ENCODE measurements at places on chromosomes 2 and 18.

GRCh38 chr2:62569907-62570841 lies 64.2 kb upstream of the TMEM17 start:
- no peak for DNase-seq

DNA sequence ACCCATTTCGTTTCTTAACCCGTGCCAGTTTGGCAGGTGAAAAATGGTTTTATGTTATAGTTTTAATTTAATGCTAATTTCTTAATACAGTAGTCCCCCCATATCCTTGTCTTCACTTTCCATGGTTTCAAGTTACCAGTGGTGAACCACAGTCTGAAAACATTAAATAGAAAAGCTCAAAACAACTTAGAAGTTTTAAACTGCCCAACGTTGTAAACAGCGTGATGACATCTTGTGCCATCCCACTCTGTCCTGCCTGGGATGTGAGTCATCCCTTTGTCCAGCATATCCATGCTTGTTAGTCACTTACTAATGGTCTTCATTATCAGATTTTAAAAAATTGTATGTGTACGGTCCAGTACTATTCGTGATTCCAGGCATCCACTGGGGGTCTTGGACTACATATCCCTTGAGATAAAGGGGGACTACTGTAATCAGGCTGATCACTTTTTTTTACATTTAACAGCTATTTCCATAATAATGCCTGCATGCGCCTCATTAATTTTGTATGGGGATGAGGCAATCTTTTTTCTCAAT lies 31.9 kb downstream of the SLC66A3 start:
- DNase-seq = no peak

DNA sequence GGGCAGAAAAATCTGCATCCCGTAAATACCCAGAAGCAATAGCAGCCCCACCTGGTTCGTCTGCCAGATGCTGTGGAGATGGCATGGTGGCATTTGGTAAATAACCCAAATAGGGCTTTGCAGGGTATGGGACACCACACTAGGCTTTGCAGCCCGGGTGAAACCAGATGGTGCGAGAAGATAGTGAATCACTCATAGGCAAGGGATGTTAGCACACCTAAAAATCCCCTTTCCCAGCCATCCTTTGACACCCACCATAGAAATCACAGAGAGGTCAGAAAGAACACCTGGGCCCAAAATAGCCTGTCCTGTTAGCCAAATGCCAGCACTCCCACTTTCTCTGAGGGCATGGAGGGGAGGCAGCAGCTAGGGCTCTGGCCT lies 47.6 kb downstream of the BCL11A start:
- no peak for DNase-seq

GRCh38 chr2:46470114-46470628 lies 9.2 kb upstream of the TMEM247 start:
- DNase-seq = no peak

DNA sequence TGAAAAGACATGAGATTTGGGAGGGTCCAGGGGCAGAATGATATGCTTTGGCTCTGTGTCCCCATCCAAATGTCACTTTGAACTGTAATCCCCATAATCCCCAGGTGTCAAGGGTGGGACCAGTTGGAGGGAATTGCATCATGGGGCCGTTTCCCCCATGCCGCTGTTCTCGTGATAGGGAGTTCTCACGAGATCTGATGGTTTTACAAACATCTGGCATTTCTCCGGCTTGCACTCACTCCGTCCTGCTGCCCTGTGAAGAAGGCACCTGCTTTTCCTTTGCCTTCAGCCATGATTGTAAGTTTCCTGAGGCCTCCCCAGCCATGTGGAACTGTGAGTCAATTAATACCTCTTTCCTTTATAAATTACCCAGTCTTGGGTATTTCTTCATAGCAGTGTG lies 51.4 kb downstream of the LPIN1 start:
- no peak for DNase-seq
